H9 (cell line): ENCODE measurements at places on chromosomes 11 and 22. TPM values are rescaled to one million over a fixed set of nuclear protein-coding genes. Genes with fewer than 3 reads are reported as not detected.
A peak's percentile ranks its signal among the peaks of the same experiment; 100 is the strongest.

DNA sequence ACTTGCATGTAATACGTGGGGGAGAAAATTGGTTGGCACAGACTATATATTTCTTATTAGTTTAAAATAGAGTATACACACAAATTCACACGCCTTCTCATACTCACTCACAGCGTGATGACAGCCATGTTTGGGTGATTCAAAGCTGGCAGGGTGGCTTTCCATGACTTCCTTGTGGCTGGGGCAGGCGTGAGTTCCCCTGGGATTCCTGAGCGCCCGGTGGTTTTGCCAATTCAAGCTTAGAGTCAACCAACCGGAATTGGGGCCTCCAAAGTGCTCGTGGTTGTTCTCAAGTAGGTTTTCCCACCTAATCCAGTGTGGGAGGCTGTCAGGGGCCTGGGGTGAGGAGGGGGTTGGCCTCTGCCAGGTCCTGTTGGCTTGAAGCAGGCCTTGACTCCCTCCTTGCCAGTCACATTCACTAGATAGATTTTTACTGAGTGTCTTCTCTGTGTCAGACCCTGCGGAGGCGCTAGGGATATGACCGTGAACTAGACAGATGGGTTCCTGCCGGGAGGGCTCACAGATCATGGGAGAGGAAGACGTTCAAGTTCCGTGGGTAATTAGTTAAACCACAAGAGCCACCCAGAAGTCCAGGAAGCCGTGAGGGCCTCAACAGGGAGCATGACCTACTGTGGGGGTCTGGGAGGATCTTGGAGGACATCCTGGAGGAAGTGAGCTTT lies 11.5 kb downstream of the PKNOX2 start:
- DNase-seq = no peak

DNA sequence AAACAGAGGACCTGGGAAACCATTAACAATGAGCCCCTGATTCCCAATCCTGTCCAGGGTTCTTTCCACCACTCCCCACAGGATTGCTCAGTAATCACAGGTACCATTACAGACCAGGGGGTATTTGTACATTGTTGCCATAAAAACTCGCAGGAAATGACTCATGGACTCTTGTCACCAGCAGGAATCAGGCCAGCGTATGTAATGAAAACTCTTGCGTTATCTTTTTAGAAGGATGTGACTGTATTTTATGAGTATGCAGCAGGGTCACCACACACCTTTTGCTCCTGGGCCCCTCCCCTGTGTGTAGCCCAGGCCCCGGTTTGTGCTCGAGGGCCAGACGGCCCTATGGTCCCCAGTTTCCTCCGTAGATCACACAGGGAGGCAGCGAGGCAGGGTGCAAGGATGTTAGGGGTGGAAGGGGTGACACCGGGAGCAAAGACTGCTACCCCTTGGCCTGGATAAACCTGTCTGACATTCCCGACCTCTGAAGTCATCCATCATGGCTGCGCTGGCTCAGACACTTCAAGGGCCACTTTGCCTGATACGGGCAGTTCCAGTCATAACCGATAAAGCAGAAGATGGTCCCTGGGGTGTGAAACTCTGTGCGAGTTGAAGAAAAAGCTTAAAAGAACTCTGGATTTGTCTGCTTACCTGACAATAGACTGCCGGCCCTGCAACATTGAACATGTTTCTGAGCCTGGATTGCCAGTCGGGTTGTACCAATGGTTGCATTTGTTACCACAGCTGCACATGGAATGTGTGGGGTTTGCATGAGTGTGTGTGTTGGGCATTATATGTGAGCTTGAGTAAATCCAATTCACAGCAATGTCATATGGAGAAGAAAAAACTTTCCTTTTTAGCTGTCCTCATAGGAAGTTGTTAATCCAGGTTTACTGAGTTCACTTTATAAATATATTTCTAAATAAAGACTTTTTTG lies 56.9 kb downstream of the MICAL2 start:
- DNase-seq = no peak

DNA sequence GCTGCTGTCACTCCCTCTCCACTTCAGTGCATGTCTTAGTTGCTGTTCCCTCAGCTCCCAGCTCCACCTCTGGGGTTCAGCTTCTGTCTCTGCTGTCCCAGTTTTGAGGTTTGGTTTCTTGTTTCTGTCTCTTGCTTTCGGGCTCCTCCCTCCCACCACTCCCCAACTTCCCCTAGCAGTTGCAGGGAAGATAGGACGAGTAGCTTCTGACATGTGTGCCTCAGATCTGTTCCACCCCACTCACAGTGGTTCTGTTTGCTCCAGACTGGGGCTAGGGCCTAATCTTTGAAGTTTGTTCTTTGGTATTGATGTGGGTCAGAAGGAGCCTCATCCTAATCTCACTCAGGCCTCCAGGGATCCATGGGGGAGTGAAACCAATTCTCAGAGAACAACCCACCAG lies 2.6 kb upstream of the RRM1 start:
- no peak for DNase-seq

GRCh38 chr11:111607751-111608150 lies 5.5 kb downstream of the SIK2 start:
- DNase-seq = no peak

- DNase-seq = no peak
These were observed 24.6 kb downstream of the STIM1 start for GRCh38 chr11:3879967-3880542.

OPCML gene
- total RNA-seq = 0.46 and 0.94 TPM in 2 replicates

CWC15 gene
- 76.9 and 89.2 TPM in 2 replicates for total RNA-seq

INPP5J gene
- 4.7 and 4.9 TPM in 2 replicates for total RNA-seq

- no peak for DNase-seq
These were observed 10.4 kb downstream of the GP1BB start for GRCh38 chr22:19733755-19734154.

DNA sequence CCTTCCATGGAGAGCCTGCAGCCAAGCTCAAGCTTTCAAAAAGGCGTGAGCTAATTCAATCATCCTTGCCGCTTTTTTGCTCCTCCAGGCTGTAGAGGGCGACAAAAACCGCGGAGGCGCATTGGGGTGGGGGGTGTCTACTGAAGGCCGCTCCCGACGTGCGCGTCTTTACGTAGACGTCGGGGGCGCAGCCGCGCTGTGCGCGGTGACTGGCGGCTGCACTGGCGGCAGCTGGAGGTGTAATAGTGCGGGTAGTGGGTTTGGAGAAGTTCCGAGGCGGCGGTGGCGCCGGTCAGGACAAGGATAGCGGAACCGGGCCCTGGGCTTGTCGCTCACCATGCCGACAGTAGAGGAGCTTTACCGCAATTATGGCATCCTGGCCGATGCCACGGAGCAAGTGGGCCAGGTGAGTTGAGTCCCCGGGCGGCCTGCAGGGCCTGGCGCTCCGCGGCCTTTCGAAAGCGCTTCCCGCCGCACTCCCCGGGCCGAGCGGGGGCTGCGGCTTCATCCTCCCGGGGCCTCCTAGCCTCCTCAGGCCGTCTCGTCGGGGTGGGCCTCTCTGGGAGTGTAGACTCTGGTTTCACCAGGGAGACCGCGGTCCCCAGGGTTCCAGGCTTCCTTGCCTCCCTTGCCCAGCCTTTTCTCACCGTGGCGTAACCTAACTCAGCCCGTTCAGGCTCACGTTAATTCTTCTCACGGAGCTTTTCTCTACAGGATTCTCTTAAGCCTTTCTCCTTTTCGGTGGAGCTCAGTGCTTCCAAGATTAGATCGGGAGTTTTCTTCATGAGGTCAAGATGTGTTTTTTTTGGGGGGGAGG lies at the start of gene API5:
API5 (plus strand) TSS at position 206 of the 817 bp plus-strand sequence; CDS start at position 338, 132 bp downstream.
- DNase-seq = peak; percentile 96

- no peak for DNase-seq
These were observed 12.8 kb downstream of the KCNC1 start for GRCh38 chr11:17747131-17747955.

- no peak for DNase-seq
These were observed 8.9 kb downstream of the ALX4 start for GRCh38 chr11:44300844-44301563.

GRCh38 chr11:10622108-10622507 lies 53.6 kb upstream of the LYVE1 start:
- DNase-seq = no peak

- no peak for DNase-seq
These were observed 38.4 kb downstream of the TPCN2 start for GRCh38 chr11:69087133-69087524.

OR8A1 gene
- not detected in 2 replicates for total RNA-seq

DNA sequence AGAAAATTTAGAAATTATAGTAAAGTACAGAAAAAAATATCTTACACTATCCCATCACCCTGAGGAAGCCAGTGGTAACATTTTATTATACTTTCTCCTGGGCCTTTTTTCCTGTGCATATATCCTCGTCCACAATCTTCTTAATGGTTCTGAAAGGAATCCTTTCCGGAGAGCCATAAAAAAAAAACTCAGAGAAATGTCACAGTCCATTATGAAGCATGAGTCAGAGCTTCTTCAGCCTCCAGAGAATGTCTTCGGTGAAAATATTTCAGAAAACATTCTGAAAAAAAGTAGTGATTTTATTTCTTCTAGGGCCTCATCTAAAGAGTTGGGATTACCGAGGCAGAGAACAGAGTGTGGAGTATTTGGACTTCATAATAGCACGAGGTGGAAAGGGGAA lies 163.4 kb downstream of the INSC start:
- DNase-seq = no peak

- no peak for DNase-seq
These were observed 1423.9 kb downstream of the BRD1 start for GRCh38 chr22:48403521-48404403.

SCN4B gene
- 1.6 and 1.9 TPM in 2 replicates for total RNA-seq

TMEM126A gene
- total RNA-seq = 28.0 and 35.2 TPM in 2 replicates

DNA sequence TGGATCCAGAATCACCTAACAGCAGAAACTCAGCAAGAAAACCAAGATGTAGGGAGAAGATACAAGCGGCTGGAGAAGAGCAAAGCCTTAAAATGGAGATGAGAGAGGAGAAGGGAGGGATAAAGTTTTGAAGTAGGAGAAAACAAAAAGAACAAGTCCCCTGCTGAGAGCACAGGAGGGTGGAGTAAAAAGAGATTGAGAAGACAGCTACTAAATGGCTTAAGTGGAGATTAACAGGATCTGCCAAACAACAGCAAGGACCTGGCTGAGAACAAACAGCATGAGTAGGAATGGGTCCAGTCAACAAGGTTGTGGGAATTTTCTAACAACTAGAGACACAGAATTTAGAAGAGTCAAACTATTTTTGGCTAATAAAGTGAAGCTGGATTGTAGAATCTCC lies 18.1 kb downstream of the BTG4 start:
- DNase-seq = no peak

GRCh38 chr11:7314811-7315604 lies 63.3 kb downstream of the SYT9 start:
- DNase-seq = no peak

GRCh38 chr11:36870361-36870760 lies 272.3 kb upstream of the RAG2 start:
- no peak for DNase-seq

GRCh38 chr11:76074148-76075095 lies 131.9 kb downstream of the WNT11 start:
- no peak for DNase-seq

- no peak for DNase-seq
These were observed 15.6 kb upstream of the C11orf91 start for GRCh38 chr11:33716243-33716642.

- DNase-seq = no peak
These were observed 26.9 kb upstream of the OR6M1 start for GRCh38 chr11:123833095-123833494.

SMTNL1 gene
- 0.18 TPM in 1 of 2 replicates, not detected in the other for total RNA-seq

GRCh38 chr11:31797190-31798056 lies 13.7 kb downstream of the PAX6 start:
- DNase-seq = no peak

DNA sequence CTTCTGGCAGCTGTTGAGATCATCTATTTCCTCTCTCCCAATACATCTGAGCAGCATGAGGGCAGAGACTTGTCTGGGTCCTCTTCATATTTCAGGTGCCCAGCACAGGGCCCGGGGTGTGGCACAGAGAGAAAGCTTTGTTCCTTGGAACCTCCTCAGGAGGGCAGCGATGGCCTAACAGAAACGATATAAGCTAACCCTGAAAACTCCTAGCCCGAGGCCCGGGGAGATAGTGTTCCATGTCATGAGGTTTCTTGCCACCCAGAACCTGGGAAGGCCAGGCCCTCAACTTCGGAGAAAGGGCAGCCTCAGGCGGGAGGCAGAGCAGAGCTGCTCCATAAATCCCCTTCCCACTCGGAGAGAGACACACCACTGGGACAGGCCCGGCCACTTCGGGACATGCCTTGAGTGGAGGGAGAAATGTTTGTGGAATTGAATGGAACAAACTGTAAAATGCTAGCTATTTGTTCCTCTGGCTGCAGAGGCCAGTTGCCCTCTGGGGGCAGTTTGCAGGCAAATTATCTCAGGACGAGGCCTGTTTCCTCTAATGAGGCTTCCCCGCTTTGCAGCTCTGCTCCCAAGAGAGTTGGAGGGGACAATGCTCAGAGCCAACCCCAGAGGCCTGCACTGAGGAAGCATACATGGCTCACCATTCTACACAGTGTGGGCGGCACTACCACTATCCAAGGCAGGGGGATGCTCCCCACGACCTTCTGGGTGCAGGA lies 11.6 kb downstream of the ARRB1 start:
- no peak for DNase-seq

- no peak for DNase-seq
These were observed 865.1 kb upstream of the CNTN5 start for GRCh38 chr11:98155696-98156095.

DNA sequence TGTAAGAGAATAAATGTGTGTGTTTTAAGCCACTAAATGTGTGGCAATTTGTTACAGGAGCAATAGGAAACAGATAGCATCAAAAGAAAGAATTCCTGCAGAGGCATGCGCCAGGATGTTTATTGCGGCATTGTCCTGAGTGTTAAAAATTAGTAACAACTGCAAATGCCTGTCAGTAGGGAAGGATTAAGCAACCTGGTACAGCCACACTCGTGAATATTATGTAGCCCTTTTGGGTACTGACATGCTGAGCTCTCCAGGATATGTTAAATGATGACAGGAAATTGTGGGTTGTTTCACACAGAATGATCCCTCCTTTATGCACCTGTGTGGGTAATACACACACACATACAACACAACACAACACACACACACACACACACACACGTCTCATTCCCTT lies 69.7 kb upstream of the MYOD1 start:
- DNase-seq = no peak
